Left lobe of liver (tissue), 2 donors: ENCODE measurements at places on chromosomes 16 and 17.

GRCh38 chr16:15398618-15399316 is 3.2 kb downstream of the MPV17L start:
- DNase-seq: peak; percentile 75

GRCh38 chr17:4827399-4827798 is 5.7 kb upstream of the MINK1 start:
- no peak for DNase-seq

GRCh38 chr17:77480199-77480508 is 339.4 kb downstream of the SEC14L1 start:
- no peak for DNase-seq

DNA sequence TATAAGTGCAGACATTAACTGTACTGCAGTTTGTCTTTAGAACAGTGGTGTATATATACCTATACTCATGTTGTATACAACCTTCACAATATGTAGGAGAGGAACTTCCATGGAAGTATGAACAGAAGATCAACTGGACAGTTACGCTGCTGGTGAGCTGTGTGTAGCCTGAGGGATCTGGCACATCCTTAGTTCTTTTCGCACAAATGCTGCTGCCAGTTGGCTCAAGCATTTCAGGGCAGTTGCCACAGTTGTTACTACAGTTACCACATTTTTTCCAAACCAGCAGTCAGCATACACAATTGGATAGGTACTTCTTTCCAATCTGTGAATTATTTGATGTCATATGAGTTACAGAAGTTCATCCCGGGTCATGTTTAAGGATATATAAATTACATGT is 539.6 kb upstream of the HSBP1 start:
- DNase-seq: no peak

DNA sequence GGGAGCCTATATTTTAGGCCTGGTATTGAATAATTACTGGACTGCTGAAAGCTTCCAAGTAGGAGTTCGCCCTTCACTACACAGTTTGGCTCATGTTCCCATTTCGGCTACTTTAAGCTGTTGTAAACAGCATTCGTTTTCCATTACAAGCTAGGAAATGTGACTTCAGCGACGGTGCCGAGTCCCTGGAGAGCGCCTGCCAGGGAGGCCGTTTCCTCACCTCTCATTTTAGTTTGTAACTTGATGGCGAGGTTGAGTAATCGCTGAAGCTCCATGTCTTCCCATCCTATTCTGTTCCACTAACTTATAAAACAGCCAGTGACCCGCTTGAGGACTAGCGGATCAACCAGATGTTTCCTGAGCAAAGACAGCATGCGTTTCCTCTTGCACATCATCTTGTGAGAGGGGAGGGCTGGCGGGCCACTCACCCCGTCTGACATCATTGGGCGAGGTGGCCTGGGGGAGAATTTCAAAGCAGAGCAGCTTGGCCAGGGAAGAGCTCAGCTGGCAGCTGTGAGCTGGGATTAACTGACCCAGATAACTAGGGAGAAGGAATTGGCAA is 32.9 kb downstream of the PCTP start:
- no peak for DNase-seq

DNA sequence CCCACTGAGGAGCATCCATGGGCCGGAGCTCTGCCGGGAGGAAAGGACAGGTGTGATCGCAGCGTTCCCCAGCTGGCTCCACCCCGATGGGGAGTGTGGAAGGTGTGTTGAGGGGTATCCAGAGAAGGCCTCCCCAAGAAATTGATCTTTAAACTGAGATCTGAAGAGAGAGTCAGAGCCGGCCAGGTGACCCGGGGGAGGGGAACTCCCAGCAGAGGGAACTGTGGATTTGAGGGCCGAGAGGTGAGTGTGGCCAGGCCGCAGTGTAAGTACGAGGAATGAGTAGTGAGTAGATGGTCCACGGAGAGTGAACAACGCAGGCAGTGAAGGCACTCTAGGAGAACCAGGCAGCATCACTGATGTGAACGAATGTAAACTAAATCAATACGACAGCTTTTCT is 80.2 kb downstream of the RPTOR start:
- DNase-seq: peak; percentile 41

DNA sequence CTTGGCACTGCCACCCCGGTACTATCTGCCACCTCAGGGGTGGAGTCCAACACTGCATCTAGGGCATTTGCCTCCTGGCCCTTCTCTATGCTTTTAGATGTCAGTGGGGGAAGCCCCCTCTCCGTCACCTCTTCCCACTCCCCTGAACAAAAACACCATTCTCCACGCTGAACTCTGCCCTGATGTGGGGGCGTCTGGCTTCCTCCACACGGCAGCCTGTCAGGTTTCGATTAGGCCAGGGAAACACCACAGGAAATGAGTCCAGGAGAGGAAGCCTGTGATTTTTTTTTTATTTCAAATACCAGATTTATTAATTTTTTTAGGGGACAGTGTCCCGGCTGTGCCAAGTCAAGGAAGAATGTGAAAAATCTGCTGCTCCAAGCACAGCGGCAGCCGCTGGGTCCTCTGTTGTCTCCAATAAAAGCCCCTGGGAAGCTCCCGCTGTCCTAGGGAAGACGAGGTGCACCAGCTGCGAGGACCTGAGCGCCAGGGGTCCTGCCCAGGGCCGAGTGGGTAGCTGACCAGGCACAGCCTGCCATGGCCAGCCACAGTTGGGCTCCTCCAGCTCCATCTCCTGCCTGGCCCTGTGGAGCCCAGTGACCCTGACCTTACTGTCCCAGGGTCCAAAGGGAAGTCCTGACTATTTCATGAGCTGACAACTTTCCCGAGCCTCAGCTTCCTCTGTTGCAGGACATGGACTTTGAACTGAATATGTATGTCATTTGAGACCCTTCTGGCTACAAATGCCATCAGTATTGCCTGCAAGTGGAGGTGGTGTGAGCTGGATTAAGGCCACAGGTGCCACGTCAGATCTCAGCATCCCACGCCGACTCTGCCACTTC is 336.7 kb downstream of the FOXL1 start:
- DNase-seq: no peak

DNA sequence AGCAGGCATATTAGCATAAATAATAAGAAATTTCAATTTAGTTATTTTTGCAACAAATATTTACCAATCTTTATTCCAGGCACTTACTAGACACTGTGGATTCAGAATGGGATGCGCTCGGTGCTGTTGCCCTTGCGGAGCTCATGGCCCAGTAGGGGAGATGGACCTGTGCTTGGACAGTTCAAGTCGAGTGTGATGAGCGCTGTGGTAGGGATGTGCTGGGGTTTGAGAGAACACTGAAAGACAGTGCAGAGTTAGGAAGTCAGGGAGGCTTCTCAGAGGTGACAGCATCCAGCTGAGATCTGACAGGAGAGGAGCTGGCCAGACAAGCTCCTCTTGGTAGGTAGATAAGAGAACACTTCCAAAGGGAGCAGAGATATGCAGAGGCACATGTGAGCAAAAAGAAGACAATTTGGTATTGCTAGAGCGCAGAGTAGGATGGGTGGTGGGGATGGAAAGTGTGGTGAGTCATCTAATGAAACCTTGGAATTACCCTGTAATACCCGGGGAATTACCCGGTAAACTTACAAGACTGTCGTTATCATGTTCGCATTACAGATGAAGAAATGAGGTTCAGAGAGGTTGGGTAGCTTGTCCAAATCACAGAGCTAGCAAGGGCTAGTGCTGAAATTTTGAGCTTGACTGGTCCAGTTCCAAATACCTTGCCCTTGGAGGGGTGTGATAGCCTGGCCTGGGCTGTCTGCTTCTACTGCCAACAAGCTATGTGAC is 298.1 kb upstream of the N4BP1 start:
- DNase-seq: peak; percentile 5

DNA sequence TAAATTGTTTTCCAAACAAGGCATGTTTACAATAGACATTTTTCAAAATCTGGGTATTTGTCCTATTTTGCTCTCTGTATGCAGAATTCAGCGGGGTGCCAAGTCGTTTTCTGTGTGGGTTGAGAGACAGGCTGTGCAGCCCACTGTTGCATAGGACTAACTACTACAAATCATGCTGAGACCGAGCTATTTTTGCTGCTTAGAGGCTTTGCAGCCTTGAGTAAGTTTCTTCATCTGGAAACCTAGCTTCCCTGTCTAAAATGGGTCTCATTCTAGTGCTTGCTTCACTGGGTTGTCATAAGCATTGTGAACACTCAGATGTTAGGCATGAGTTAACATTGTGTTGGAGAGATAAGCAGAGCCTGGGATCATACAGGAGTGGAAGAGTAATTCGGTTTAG is 1.3 kb downstream of the PRPSAP2 start:
- DNase-seq: no peak

- DNase-seq: no peak
Observed at GRCh38 chr16:23509782-23510163, 521 bp downstream of the GGA2 start.

DNA sequence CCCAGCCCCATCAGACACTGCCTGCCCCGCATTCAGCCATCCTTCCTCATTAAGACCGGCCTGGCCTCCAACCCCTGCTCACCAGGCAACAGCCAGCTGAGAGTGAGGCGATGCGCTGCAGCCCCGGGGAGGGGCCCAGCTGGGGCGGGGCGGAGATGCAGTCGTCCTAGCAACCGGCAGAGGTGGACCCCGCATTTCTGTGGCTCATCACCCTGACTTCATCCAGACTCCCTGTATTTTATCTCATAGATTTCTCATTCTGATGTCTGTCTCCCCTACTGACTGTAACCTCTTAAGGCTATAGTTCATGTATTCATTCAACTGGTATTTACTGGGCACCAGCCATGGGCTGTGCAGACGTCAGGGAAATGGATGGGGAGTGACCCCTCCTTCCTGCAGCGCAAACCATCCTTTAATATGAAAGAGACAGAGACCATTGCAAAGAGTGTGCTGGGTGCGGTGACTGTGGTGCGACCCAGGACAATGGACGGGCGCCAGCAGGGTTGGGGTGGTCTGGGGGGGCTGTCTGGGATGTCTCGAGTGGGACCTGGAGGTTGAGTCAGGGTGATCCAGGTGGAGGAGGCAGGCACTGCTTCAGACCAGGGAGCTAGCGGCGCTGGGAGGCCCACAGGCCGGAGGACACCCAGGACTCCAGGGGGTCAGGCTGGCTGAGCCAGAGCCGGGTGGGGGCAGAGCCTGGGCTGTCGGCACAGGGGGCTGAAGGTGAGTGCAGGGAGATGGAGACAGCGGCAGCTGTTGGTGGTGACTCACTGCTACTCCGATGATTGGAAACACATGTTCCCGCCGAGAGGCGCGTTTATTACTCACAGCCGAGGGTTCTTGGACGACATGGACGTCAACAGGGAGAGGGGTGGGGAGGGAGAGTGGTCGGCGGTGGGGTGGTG is 10.5 kb upstream of the TIMP2 start:
- DNase-seq: no peak

DNA sequence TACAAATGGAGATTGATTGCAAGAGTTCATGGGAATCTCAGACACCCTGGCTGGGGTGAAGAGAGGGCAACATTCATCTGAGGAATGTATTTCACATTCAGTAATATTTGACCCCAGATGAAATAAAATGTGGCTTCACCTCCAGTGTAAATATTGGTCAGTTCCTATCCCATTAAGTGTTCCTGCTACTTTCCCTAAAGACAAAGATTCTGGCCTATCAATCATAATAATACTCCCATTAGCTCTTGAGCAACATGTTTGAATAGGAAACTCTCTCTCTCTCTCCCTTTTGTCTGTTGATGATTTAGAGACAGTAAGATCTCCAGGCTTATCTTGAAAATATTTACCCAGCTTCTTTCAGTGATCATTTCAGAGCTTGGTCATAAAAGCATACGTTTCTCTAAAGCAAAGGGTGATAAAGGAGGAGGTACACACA is 70.1 kb downstream of the KCNJ2 start:
- no peak for DNase-seq

- DNase-seq: no peak
Observed at GRCh38 chr17:53092072-53092471, 730.7 kb upstream of the KIF2B start.

DNA sequence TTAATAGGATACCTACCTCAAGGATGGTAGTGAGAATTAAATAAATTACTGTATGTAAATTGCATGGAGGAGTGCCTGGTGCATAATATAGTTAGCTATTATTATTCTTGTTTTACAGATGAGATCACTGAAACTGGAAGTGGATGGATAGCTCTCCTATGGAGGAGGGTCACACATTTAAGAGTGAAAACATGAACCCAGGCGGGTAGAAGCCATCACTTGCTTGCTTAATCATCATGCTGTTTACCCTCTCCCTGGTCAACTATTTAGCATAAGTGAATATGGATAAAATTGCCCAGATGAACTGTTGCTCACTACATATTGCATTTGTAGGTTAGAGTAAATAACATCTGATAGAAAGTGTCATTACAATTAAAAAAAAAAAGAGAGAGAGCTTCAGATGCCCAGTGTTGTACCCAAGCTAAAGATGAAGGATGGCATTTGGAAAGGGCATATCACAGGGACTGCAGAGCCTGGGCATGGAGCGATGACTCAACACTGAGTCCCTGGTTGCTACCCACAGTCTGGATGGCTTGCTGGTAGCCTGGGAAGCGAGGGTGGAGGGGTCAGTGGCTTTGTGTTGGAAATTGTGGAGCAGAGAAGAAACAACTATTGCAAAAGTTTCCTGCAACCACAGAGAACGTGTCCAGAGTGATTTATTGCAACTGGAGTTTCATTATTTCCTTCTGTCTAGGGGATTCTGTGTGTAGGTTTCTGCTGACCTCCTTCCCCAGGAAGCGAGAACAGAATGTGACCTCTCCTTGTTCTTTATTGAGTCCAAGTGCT is 414.4 kb downstream of the SHISA9 start:
- no peak for DNase-seq

DNA sequence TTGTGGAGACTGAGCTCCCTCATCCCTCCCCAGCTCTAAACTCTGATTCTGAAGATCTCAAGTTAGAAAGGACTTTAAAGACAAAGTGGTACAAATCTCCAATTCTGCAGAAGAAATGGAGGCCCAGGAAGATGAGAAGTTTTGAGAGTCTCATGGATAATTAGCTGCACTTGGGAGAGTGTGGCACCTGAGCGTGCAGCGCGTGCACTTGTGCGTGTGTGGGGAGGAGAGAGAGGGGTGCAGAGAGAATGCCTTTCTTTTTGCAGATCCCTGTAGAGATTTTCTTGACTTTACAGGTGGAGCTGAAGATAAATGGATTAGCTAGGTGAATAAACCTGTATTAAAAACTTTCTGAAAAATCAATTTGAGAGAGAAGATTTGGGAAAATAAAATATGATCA is 14.8 kb upstream of the AKTIP start:
- DNase-seq: no peak

- no peak for DNase-seq
Observed at GRCh38 chr16:23564575-23565363, 7.2 kb downstream of the UBFD1 start.

- DNase-seq: no peak
Observed at GRCh38 chr16:54867302-54867832, 63.3 kb upstream of the IRX5 start.

GRCh38 chr17:78661093-78661770 is 84.0 kb upstream of the DNAH17 start:
- no peak for DNase-seq

DNA sequence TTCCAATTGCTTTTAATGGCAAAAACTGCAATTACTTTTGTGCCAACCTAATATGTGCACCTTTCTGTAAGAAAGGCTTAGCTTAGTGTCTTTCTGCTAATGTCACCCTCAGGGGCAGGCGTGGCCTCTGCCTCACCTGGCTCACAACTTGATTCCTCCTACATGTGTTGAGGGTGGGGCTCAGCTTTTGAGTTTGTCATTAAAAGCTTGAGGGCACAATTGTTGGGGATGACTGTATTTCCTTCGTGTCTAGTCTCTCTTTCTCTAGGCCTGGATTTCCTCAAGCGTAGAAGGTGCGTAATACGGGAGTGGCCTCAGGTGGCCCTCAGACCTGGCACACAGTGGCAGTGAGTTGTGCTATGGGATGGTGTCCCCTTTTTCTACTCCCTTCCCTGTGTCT is 94.4 kb downstream of the CLEC16A start:
- DNase-seq: no peak

- no peak for DNase-seq
Observed at GRCh38 chr17:57405491-57406072, 149.3 kb downstream of the MSI2 start.
